ENCODE measurements at places on chromosomes 13 and 19.

GRCh38 chr13:31174018-31174417 is 12.3 kb upstream of the HSPH1 start:
- DNase-seq, result no peak

GRCh38 chr13:22793598-22794134 is 387.1 kb upstream of the SGCG start:
- DNase-seq, result no peak

DNA sequence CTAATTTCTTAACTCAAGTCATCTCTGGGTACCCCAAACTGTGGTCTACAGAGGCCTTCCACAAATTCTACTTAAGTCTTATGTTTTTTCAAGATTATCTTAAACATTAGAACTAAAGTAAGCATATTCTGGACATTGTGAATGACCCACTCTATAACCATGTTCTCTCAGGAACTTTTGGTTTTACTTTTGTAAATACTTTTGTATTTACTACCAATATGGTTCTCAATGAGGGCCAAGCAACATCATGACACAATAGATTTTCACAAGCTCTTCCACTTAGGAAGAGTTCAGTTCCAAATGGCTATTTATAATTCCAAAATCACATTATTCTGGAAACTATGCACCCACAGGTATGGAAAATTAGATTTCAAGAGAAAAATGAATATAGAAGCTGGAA is 10.8 kb downstream of the DIAPH3 start:
- no peak for DNase-seq

GRCh38 chr19:42199440-42200115 is 17.9 kb downstream of the DEDD2 start:
- DNase-seq, result peak; percentile 28

DNA sequence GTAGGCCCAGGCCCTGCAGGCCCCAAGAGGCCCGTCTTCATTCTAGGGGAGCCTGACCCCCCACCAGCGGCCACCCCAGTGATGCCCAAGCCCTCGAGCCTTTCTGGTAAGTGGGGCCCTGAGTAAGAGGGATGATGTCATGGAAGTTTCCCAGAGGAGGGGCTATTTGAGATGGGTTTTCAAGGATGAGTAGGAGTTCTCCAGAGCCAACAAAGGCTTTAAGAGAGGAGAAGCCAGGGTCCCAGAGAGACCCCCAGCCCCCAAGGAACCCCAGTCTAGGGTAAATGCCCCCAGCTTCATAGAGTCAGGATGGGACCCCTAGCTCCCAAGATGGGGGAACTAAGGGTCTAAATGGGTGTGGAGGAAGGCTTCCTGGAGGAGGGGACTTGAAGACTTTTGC is 9.1 kb upstream of the PIK3R2 start:
- no peak for DNase-seq

- DNase-seq, result peak; percentile 17
Observed at GRCh38 chr13:49627831-49628652, at the start of gene ARL11. TSS of gene ARL11 (plus strand) at chr13:49628507. CDS start at chr13:49630448, 1,941 bp downstream.

GRCh38 chr13:50222569-50223332 is 207.5 kb downstream of the KCNRG start:
- DNase-seq, result no peak

DNA sequence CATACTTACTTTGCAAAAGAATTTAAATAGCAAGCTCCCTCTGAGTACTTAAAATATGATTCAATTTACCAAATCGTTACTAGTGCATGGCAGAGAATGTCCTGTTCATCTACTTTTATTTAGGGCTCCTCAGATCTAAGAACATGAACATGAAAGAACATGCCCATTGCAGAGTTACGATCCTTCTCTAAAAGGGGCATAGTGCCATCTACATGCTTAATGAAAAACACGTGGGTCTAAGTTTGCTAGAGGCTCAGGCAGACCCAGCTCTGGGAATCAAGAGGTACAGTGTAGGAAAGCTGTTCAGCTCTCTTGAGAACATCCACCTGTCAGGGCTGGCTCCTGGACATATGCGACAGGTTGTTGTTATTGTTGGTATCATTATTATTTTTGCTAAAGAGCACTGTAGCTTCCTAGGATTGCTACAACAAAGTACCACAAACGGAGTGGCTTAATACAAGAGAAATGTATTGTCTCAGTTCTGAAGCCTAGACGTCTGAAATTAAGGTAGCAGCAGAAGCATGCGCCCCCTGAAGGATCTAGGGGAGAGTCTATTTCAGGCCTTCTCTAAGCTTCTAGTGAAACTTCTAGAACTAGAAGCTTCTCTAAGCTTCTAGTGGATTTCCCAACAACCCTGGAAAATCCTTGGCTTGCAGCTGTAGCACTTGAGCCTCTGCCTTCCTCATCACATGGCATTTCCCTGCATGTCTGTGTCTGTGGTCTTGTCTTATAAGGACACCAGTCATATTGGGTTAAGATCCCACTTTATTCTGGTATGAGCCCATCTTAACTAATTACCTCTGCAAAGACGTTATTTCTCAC is 133.9 kb downstream of the DCT start:
- DNase-seq, result no peak

GRCh38 chr13:104779311-104779993 is 1713.2 kb upstream of the SLC10A2 start:
- no peak for DNase-seq

DNA sequence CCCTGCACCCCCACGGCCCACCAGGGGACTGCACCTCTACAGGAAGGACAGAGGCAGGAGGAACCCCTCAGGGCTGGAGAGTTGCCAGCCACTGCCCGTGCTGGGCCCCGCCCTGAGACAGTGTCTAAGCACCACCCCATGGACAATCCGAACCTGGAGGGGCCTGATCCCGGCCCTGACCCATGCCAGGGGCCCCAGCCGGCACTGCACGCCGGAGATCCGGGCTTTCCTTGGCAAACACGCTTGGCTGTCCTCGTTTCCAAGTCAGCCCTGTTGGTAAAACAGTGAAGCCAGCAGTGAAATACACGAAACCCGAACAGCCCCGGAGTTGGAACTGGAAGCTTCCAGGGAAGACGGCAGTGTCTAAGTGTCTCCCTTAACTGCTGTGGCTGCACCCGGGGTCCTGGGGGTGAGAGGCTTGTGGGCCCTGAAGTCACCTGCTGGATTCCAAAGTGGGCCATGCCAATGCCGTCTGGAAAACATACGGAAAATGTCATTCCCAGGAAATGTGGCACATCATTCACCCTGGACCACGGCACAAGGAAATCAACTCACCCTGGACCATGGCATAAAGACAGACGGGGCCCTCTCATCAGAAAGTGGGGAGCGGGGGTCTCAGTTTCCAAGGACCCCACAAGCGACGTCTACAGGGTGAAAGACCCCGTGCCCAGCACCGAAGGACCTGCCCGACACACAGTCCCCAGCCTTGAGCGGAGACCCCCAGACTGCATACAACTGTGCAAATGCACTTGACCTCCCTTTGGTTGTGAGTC is 30.9 kb downstream of the RASA3 start:
- DNase-seq, result no peak

DNA sequence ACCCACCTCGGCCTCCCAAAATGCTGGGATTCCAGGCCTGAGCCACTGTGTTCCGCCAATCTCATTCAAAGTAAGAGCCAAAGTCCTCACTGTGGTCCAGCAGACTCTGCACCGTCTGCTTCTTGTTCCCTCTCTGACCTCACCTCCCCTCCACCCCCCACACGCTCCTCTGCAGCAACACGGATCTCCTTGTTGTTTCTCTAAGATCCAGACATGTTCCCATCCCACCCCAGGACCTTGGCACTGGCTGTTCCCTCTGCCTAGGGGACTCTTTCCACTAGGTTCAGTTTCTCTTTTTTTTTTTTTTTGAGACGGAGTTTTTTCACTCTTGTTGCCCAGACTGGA is 38.4 kb downstream of the LTBP4 start:
- DNase-seq, result no peak

DNA sequence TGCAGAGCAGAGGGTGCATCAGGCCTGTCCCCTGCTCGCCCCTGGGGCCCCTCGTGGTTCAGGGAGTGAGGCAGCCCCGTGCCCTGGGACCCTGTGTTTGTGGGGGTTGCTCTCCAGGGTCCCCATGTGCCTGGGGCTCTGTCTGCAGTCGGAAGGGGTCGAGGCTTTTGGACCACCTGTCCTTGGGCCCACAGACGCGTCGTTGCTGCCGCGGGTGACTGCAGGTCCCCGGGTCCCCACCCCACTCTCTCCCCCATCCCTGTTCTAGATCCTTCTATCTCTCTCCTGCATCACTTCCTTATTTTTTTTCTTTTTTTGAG is 1.9 kb downstream of the PCSK4 start:
- no peak for DNase-seq

GRCh38 chr13:114066956-114067355 is 65.5 kb downstream of the RASA3 start:
- DNase-seq, result no peak

DNA sequence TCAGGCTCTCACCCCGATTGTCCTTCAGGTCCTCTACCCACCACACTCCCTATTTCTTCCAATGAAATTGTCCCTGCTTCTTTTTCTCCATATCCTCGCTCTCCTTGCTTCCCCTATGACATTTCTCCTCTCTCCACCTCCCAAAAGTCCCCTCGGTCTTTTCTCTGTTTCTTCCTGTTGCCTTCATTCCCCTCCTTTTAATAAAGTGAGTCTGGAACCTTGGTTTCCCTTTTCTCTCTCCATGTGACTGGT is 676 bp upstream of the ZNF574 start:
- no peak for DNase-seq

GRCh38 chr13:25980255-25980654 is 71.6 kb downstream of the SHISA2 start:
- no peak for DNase-seq

DNA sequence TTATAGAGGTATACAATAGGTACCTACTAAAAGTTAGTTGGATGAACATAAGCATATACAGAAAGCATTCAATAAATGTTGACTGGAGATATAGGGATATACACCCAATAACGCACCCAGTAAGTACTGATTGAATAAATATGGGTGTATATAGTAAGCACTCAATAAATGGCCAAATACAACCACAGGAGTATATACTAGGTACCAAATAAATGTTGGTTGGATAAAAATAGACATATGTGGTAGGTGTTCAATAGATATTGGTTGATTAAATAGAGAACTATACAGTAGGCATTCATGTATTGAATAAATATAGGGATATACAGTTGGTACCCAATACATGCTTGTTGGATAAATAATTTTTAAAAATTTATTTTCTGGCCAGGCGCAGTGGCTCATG is 9.4 kb downstream of the ANGPTL8 start:
- no peak for DNase-seq

DNA sequence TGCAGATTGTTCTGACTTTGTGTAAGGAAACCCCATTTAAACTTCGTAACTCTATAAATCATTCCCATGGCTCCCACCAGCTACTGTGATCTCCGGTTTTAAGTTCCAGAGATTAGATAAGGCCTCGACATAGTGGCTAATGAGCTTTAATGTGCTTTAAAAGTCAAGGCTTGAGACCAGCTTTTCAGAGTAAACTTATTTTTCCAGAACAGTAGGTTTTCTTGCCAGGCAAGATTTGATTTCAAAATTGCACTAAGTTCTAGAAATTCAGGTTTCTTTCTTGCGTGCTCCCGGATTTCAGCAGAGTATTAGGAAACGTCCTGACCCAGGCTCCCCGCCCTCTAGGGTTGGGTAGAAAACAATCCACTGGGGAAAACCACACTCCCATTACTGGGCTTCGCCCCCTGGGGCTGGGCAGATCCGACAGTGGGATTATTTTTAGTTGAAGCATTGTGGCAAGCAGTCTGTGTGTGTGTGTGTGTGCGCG is 43.3 kb downstream of the CRYL1 start:
- no peak for DNase-seq

DNA sequence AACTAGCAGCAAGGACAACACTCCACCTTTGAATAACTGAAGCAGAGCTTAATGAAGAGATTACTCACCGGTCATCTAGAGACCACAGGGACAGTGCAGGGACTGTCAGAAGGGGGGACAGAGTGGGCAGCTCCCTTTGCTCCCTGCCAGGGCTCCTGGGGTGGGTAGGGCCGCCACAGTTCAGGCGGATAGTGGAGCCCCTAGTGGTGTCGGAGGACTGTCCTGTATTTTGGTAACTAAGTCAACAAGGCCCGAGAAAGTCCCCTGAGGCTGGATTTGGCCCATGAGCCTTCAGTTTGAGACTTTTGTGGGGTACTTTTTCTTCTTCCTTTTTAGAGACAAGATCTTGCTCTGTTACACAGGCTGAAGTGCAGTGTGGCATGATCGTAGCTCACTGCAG is 44.6 kb downstream of the GJA3 start:
- no peak for DNase-seq

DNA sequence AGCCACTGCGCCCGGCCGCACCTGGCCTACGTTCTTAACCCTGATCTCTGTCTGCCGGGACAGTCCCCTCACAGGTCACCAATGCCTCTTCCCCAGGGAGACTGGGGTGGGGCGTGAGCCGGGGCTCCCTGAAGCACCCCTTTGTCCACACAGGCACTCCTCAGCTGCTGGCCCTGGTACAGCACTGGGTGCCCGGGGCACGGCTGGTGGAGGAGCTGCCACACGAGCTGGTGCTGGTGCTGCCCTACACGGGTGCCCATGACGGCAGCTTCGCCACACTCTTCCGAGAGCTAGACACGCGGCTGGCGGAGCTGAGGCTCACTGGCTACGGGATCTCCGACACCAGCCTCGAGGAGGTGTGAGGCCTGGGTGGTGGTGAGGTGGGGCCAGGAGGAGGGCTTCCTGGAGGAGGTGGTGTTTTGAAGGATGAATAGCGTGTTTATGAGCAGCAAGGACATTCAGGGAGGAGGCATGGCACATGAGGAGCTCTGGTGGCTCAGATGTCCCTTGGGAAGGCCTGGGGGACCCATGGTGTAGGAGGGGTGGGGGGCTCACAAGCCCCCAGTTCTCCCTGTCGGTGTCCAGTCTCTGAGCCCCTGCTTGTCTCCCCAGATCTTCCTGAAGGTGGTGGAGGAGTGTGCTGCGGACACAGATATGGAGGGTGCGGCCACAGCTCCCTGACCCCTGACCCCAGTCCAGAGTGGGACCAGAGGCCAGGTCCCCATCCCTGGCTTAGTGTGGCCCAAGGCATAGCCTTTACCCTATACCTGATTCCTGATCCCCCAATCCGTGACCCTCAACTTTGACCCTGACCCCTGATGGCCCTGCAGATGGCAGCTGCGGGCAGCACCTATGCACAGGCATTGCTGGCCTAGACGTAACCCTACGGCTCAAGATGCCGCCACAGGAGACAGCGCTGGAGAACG is 13.5 kb upstream of the ARHGAP45 start:
- DNase-seq, result no peak

- DNase-seq, result no peak
Observed at GRCh38 chr19:1065606-1066109, 1.3 kb upstream of the ARHGAP45 start.

GRCh38 chr13:37403776-37404527 is 194.6 kb downstream of the POSTN start:
- no peak for DNase-seq

- no peak for DNase-seq
Observed at GRCh38 chr13:75458696-75459422, 23.1 kb downstream of the TBC1D4 start.

DNA sequence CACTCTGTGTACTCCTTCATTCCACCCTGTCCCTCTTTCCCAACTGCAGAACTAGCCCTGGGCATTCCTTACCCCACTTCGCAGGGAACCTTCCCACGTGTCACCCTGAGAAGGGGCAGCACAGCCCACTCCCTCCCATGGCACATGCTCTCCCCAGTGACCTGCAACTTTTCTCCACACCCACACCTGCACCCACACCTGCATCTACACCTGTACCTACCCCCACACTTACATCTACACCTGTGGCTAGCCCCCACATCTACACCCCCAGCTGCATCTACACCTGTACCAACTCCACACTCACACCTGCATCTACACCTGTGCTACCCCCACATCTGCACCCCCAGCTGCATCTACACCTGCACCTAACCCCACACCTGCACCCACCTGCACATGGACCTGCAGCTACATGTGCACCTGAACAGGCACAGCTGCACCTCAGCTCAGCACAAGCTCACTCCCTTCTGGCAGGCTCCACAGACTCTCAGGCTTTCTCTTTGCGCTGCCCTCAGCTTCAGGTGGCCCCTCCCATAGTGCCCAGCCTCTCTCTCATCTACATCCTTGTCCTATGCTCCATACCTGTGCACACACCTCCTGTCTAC is 234.1 kb downstream of the TUBA3C start:
- DNase-seq, result no peak

All from activated CD4-positive, alpha-beta T cell treated with anti-CD3 and anti-CD28 coated beads, Interleukin-2, amount 50 U/mL, for 24 hours (primary cell).